ENCODE measurements at places on chromosomes 11 and 22. TPM values are rescaled to one million over a fixed set of nuclear protein-coding genes. Genes with fewer than 3 reads are reported as not detected.
A peak's percentile ranks its signal among the peaks of the same experiment; 100 is the strongest.

LMNTD2 gene
- 2.7 TPM for total RNA-seq

C11orf16 gene
- not detected for total RNA-seq

DNA sequence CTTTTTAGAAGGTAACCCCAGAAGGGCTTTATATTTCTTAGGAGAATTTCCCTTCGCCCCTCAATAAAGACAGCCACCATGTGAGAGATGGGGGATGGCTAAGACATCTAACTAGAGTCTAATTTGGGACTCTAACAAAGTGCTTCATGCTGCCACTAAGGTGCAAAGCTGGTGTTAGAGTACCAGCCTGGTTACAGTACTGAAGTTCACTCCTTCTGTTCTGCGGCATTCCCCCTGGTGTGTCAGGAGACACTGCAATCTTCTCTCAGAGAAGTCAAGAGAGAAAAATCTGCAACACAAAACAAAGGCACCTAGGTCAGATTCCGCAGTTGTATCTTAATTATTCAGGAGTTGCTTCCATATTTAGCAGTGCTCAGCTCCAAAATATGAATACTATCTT lies 603.0 kb upstream of the CADM1 start:
- ATAC-seq: no peak

DNA sequence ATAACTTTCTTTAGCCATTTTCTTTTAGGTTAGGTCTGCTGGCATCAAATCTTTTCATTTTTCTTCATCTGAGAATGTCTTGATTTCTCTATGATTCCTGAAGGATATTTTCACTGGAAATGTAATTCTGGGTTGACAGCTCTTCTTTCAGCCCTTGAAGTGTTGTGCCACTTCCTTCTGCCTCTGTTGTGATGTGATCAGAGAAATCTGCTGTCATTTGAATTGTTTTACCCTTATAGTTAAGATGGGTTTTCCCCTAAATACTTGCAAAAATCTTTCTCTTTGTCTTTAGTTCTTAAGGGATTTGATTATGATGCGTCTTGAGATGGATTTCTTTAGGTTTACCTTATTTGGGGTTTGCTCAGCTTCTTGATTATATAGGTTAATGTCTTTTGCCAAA lies 23.0 kb downstream of the USP47 start:
- peak; percentile 43 for ATAC-seq

GRCh38 chr11:133844217-133844616 lies 1.1 kb downstream of the SPATA19 start:
- ATAC-seq: no peak

NCAM1 gene
- total RNA-seq: not detected

DNA sequence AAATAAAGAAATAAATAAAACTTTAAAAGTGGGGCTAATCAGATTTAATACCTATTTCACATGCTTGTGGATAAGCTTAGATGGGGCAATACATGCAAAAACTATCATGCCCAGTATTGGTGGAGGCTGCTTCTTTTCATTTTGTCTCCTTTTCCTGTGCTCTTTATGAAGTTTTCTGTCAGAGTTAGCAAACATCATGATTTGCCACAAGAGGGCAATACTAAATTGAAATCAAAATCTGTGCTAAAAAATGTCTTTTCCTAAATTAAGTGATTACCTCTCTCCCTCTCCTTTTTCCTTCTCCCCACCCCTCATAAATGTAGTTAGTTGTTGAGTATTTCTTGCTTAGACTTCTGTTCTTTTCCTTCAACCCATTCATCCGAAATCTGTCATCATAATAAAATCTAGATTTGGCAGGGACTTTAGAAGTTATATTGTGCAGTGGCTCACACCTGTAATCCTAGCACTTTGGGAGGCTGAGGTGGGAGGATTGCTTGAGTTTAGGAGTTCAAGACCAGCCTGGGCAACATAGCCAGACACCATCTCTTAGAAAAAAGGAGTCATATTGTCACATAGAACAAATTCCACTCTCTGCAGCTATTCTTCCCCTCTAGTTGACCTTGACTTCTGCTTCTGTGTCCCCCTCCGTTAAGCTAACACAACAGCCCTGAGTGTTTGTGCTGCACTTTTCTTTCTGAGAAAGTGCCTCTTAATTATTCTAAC lies 4.7 kb upstream of the ARHGAP42 start:
- no peak for ATAC-seq

GRCh38 chr11:93766504-93766903 lies 17.6 kb upstream of the MED17 start:
- no peak for ATAC-seq

- ATAC-seq: no peak
These were observed 9.2 kb upstream of the CELSR1 start for GRCh38 chr22:46546466-46547178.

GRCh38 chr22:46051646-46052045 lies 74.7 kb upstream of the WNT7B start:
- no peak for ATAC-seq

NPTXR gene
- 0.82 TPM for total RNA-seq

GRCh38 chr11:95241681-95242081 lies 10.7 kb upstream of the SESN3 start:
- peak; percentile 67 for ATAC-seq

DNA sequence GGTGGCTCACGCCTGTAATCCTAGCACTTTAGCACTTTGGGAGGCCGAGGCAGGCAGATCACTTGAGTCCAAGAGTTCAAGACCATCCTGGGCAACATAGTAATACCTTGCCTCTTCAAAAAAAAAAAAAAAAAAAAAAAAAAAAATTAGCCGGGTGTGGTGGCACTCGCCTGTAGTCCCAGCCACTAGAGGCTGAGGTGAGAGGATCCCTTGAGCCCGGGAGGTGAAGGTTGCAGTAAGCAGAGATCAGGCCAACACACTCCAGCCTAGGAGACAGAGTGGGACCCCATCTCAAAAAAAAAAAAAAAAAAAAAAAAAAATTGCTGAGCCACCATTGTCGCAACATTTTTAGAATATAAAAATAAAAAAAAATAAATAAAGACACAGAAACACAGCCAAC lies 7.6 kb downstream of the CKAP5 start:
- no peak for ATAC-seq

MAP6 gene
- total RNA-seq: 0.21 TPM

GRCh38 chr11:131546218-131546895 lies 175.9 kb downstream of the NTM start:
- ATAC-seq: no peak

- ATAC-seq: no peak
These were observed 32.5 kb upstream of the LARGE1 start for GRCh38 chr22:33952776-33953175.

MS4A6E gene
- not detected for total RNA-seq

ACAT1 gene
- 118 TPM for total RNA-seq

RBM7 gene
- total RNA-seq: 58.9 TPM

FADD gene
- 25.5 TPM for total RNA-seq

DNA sequence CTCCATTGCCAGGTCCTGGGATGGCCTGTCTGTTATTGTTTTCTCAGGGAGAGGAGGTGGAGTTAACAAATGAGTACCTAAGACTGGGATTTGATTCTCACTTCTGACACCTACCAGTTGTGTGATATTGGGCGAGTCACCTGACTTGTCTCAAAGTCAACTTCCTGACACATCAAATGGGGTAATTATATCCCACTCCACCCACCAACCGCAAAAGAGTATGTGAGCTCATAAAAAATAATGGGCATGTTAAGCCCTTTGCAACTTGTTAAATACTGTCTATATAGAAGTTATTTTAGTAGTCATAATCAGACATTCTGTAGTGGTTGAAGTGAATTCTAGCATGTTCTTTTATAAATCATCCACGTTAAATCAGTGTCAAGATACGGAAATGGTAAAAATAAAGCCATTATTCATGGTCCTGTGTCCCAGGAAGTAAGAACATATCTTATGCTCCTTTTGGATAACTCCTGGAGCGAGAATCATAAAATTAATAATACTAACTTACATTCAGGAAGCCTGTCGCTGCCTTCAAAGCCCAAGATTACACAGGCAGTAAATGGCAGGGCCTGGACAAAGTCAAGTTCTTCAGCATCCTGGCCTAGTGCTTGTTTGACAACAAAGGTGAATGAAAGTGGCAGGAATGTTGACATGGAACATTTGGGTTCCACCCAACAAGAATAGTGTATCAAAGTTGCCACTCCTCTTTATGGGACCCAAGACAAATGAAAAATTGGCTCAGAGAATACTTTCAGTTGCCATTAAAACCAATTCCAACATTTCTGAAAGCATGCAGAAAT lies 54.3 kb downstream of the SYTL2 start:
- ATAC-seq: peak; percentile 10

DSCAML1 gene
- total RNA-seq: not detected

DNA sequence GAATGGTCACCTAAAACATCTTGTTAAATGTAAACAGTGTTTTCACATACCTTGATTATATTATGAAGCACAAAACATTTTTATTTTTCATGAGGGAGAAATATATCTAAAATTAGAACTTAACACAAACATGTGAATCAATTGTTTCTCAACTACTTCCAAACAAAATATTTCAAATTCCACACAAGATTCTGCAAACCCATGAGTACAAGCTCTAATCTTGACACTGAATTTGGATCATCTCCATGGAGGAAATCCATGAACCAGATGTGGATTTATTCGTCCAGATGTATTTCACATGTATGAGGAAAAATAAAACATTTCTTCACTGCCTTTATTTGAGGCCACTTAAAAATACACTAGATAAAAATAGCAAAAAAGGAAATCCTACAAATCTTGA lies 184.2 kb downstream of the SBF2 start:
- ATAC-seq: no peak

OAF gene
- 1.3 TPM for total RNA-seq

GRCh38 chr22:23700706-23701105 lies 9.9 kb downstream of the RGL4 start:
- no peak for ATAC-seq

RAG1 gene
- 0.29 TPM for total RNA-seq

MMP13 gene
- total RNA-seq: not detected

KCNE3 gene
- total RNA-seq: not detected

DNA sequence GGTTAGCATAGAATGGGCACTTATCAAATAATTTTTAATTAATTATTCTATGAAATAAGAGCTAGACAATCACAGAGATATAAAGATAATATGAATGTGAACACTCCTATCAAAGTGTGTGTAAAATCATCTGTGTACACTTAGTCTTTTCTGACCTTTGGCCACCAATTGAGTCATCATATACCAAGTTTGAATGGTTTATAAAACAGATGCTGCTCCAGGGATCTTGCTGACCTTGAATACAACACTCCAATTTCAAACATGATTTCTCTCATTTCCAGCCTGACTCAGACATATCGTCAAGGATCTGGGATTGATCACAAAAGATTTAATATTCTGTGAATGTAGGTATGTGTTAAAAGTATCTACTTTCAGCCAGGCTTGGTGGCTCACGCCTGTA lies 2.9 kb upstream of the OR51V1 start:
- ATAC-seq: no peak

GRCh38 chr11:3137486-3138177 lies 27.5 kb downstream of the OSBPL5 start:
- no peak for ATAC-seq

MIAT gene
- total RNA-seq: 81.2 TPM

- peak; percentile 60 for ATAC-seq
These were observed 2.2 kb upstream of the SIGIRR start for GRCh38 chr11:416757-417621.

- peak; percentile 53 for ATAC-seq
These were observed 583 bp downstream of the TAF1D start for GRCh38 chr11:93740730-93741093.

All from activated T-helper 17 cell treated with anti-CD3 and anti-CD28 coated beads, Interleukin-2, amount 50 U/mL, for 72 hours (primary cell).